ENCODE measurements at places on chromosomes 11 and 22. TPM values are rescaled to one million over a fixed set of nuclear protein-coding genes. Genes with fewer than 3 reads are reported as not detected.
A peak's percentile ranks its signal among the peaks of the same experiment; 100 is the strongest.

DNA sequence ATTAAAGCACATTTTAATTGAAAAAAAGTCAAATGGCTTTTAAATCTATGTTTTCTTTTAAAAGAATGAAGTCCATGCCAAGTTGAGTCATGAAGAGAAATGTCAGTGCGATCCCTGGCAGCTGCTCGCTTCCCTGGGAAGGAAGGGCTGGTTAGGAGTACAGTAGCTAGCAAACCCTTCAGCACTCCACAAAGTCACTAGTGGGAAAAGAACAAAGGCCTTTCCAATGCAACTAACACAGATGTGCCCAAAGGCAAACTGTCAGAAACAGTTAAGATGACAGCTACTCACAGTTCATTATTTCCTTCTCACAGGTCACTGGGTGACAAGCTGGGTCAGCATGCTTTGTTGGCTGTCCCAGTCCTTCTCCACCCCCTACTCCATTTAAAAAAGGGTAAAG, 308.7 kb downstream of the DCDC1 start:
- H3K4me1 ChIP-seq: no peaks in the 10 kb centered on the region
- no peaks in the 10 kb centered on the region for H3K36me3 ChIP-seq
- H3K27me3 ChIP-seq: no peaks in the 10 kb centered on the region
- H3K4me3 ChIP-seq: no peak overlapping the region
- no peak overlapping the region for H3K27ac ChIP-seq
- peak; percentile 5 for DNase-seq

GRCh38 chr11:114162719-114163123, 103.2 kb downstream of the ZBTB16 start:
- peak; percentile 66 for DNase-seq
- no peak overlapping the region for H3K27ac ChIP-seq
- H3K36me3 ChIP-seq: no peaks in the 10 kb centered on the region
- H3K4me3 ChIP-seq: no peak overlapping the region

GRCh38 chr22:37647928-37648327, 8.5 kb downstream of the SH3BP1 start:
- H3K4me3 ChIP-seq: no peak overlapping the region
- DNase-seq: peak; percentile 39
- H3K4me1 ChIP-seq: 0 out of 2 replicates have a peak, but pooled peaks cover 7% of the 10 kb centered on the region
- H3K27ac ChIP-seq: peak overlapping the region; percentile 29
- no peaks in the 10 kb centered on the region for H3K36me3 ChIP-seq
- H3K27me3 ChIP-seq: no peaks in the 10 kb centered on the region

DNA sequence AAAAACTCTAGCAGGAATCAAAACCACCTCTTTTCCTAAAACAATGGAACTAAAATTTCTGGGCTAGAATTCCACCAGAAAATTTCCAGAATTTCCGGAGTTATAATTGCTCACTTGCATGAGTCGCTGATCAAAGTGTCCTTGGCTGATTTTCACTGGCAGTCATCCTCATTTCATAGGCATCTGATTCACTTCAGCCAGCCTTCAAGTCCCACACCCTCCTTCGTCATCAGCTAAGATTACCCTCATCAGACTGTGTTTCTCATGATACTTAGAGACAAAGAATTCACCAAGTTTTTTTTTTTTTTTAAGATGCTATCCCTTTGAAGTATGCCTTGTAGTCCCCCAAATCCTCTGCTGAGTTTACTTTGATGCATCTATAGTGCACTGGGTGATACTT, 71.5 kb upstream of the RAB38 start:
- H3K27ac ChIP-seq: no peak overlapping the region
- DNase-seq: no peak
- H3K4me3 ChIP-seq: no peak overlapping the region
- H3K27me3 ChIP-seq: no peaks in the 10 kb centered on the region
- H3K36me3 ChIP-seq: no peaks in the 10 kb centered on the region
- no peaks in the 10 kb centered on the region for H3K4me1 ChIP-seq

The KCNK4 gene
- not detected for total RNA-seq

DNA sequence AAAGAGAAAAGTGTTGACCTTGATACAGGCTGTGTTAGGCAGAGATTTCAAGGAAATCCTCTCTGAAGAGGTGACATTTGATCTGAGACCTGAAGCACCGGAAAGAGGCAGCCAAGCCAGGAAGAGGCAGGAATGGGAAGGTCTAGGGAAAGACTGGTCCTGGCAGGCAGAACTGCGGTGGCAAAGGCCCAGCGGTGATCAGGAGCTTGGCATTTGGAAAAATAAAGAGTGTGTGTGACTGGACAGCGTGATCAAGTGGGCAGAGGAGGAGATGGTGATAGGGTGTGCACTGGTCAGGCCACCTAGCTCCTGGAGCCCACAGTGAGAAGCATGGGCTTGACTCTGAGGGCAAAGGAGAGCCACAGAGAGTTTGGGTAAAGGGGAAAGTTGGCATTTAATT, 27.2 kb upstream of the GAB4 start:
- H3K36me3 ChIP-seq: no peaks in the 10 kb centered on the region
- H3K27me3 ChIP-seq: no peaks in the 10 kb centered on the region
- DNase-seq: no peak
- no peak overlapping the region for H3K27ac ChIP-seq

GRCh38 chr11:119669487-119669886, 59.5 kb downstream of the NECTIN1 start:
- H3K27me3 ChIP-seq: no peaks in the 10 kb centered on the region
- H3K4me3 ChIP-seq: no peak overlapping the region
- H3K36me3 ChIP-seq: peaks cover 22% of the 10 kb centered on the region
- no peak for DNase-seq
- no peak overlapping the region for H3K27ac ChIP-seq
- H3K4me1 ChIP-seq: peaks cover 54% of the 10 kb centered on the region

- H3K4me1 ChIP-seq: no peaks in the 10 kb centered on the region
- H3K27ac ChIP-seq: no peak overlapping the region
- no peak for DNase-seq
- no peak overlapping the region for H3K4me3 ChIP-seq
- no peaks in the 10 kb centered on the region for H3K36me3 ChIP-seq
Measured at GRCh38 chr22:44186737-44187136, 6.0 kb downstream of the PARVG start.

DNA sequence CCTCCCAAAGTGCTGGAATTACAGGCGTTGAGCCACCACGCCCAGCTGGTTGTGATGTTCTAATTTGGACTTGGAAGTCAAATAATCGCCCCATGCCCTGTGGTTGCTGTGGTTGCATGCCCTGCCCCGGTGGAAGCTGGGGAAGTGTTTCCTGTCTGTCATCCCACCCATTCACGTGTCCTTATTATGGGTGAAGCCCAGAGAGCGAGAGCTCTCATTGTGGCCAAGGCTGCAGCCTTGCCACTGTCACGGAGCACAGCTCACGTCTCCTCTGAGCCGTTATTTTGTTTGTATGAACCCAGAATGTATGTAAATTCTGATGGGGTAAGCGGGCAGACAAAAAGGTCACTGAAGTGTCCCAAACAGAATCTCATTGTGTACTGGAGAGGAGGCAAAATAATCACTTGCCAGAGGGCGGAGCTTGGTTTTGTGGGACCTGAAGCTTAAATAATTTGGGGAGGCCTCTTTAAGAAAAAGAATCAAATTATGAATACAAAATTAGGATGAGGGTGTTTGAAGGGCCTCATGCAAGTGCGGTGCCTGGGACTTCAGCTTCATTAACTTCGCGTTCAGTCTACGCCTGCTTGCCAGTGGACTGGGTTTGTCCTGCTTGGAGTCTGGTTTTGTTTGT, 25.8 kb upstream of the TREH start:
- peak; percentile 62 for DNase-seq
- H3K27ac ChIP-seq: no peak overlapping the region
- peak overlapping the region; percentile 25 for H3K4me3 ChIP-seq
- H3K27me3 ChIP-seq: no peaks in the 10 kb centered on the region
- H3K36me3 ChIP-seq: no peaks in the 10 kb centered on the region
- no peaks in the 10 kb centered on the region for H3K4me1 ChIP-seq

- no peak for DNase-seq
- H3K27ac ChIP-seq: no peak overlapping the region
- H3K4me1 ChIP-seq: no peaks in the 10 kb centered on the region
- H3K4me3 ChIP-seq: no peak overlapping the region
Measured at GRCh38 chr22:48884786-48885185, 942.9 kb downstream of the BRD1 start.

DNA sequence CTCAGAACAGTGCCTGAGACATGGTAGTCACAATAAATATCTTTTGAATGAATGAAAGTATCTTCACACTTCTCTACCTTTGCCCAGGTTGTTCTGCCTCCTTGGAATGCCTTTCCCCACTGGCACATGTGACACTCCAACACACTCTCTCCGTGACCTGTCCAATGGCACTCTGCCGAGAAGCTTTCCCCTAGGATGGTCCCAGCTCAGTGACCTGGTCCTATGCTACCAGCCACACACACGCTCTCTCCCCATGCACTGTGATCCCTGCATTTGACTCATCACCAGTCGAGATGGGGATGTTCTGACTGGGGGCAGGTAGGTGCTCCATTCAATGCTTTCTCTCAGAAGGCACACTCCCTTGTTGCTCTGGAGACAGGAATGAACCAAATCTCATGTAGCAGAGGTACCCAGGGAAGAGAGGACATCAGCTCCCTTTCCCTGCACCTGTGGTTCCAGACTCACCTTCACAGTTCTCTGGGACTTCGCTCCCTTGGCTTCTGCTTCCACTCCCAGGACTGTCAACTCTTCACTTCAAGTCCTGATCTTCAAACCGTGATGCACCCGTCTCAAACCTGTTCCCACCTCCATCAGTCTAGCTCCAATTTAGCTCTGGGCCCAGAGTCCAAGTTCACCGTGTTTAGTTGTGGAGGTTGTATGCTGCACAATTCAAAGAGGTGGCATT, 30.7 kb upstream of the LMO1 start:
- no peaks in the 10 kb centered on the region for H3K36me3 ChIP-seq
- H3K4me3 ChIP-seq: no peak overlapping the region
- DNase-seq: no peak

Measured in SJCRH30 (cell line).